ENCODE measurements at places on chromosomes 12 and 14.
A peak's percentile ranks its signal among the peaks of the same experiment; 100 is the strongest.

DNA sequence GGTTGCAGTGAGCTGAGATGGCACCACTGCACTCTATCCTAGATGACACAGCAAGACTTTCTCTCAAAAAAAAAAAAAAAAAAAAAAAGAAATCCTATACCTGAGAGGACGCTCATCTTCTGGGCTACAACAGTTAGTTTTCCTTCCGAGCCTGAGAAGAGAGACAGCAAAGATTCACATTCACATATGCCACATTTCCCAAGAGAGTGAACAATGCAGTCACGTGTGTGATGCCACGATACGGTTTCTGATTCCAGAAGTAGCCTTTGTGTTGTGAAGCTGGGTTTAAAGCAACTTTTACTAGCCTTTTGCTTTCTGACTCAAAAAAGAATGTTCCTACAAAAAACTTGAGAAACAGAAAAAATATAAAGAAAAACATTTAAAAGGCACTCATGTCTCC is 19.5 kb downstream of the GCN1 start:
- DNase-seq = no peak

DNA sequence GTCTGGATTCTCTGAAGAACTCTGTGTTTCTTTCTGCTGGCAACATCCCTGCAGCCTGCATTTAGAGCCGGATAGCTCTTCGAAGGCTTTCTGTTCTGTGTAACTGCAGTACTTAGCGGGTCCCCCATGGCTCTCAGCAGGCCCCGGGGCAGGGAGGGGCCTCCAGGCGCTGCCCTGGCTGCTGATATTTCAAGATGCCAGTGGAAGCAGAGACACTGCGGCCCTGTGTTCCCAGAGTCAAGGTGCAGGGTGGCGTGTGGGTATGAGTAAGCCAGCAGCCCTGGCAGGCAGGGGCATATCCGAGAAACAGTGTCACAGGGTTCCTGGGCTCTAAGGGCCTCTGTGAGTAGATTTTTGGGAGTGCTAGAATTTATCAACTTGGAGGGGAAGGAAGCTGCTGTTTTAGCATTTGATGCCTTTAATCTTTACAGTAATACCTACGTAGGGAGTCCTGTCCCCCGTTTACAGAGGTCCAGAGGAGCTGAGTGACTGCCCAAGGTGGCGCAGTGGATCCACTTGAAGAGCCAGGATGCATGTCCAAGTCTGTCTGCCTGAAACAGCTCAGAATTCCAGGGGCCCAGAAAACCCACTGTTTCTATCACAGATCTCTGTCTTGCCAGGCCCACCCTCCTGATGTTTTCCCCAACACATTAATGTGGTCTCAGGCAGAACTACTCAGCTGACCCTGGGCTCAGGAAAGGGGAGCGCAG is 16.2 kb downstream of the ESRRB start:
- no peak for DNase-seq

GRCh38 chr12:77025782-77026314 is 39.5 kb downstream of the E2F7 start:
- no peak for DNase-seq

DNA sequence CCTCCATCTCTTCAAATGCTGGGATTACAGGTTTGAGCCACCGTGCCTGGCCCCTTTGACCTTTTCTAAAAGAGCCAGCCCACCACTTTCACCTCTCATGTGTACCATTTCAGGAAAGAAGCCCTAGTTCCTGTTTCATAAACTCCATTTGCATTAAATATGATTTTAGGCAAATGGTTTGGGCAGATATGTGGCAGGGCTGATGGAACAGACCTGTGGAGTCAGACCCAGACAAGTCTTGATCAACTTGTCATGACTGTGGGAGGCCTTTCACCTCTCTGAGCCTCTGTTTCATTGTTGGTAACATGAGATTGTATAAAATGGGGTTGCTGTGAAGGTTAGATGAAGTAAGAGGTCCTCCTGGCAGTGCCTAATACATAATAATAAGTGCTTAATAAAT is 5.2 kb upstream of the MAP3K9 start:
- no peak for DNase-seq

DNA sequence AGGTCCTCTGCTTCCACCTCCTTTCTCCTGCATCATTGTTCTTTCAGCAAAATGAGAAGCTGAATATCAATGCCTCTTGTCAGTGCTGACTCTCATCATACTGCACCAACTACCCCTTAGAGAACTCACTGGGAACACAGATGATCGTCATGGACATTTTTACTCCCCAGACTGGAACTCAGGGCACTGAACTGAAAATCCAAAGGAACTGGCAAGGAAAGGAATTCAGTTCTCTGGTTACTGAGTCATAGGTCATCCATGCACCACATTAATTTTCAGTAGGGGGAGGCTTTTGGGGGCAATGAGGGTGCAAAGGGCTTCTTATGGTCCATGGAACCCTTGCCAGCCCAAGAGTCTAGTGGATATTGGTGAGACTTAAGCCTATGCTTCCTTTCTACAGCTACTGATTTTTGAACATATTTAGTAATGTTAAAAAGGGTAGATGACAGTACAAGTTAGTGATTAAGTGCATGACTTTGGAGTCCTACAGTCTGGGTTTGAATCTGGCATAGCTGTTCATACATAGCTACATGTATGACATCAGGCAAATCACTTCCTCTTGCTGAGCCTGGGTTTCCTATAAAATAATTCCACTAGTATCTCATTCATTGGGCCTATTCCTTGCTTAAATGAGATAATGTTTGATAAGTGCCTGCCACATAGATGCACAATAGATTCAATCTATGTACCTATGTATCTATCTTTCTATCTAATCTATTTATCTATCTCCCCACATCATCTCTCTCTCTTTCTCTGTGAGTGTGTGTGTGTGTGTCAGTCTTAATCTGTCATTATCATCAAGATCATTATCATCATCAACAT is 29.2 kb downstream of the BBS10 start:
- no peak for DNase-seq

DNA sequence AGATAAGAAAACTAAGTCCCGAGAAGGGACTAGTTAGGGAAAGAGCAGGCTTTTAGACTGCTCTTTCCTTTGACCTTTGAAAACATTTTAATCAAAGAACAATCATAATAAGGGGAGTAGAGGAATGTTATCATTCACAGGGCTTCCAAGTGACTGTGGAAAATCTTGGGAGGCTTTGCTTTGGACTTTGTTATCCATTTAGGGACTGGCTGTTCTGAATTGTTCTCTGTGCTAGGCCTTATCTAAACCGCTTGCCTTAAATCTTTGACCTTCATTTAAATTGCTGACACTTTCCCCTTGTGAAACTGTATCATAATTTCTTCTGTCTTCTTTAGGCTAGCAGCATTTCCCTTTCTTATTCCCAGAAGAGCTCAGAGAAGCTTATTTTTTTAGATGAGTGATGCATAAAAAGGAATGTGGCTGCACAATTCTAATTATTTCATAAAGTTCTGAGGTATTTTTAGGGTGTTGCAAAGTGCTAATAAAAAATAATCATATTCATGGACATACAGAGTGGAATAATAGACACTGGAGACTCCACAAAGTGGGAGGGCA is 9.5 kb upstream of the CALM1 start:
- no peak for DNase-seq

GRCh38 chr12:113391650-113392337 is 11.9 kb downstream of the SDS start:
- DNase-seq = no peak

DNA sequence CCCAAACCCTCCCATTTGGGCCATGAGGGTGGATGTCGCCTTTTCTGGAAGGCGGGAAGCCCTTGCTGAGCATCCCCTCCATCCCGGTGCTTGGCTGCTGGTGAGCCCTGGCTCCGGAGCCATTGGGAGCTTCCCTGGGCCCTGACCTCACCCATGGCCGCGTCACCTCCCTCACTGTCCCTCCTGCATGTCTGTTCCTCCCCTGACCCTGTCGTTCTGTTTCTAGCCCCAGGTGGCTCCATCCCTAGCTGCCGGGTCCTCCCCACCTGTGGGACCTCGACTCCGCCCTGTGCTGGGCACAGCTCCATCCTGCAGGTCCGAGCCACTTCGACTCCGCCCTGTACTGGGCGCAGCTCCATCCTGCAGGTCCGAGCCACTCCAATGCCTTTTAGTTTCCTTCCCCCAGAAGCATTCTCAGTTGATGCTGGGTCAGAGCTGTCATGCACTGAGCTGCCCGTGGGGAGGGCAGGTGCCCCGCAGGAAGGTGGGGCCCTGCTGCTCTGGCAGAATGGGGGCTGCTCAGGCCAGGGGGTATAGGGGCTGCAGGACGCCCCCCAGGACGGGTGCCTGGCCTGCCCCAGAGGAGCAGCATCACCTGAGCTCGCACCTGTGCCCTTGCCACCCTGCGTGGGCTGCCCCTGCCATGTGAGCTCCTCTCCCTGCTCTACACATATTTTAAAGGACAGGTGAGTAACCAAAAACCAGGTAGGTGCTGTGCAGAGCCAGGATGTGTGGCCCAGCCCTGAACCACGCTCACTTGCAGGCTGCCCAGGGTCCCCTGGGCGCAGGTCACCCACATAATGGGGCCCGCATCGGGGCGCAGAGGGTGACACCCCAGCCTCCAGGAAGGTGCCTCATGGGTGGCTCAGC is 19.0 kb downstream of the NOC4L start:
- peak; percentile 2 for DNase-seq

GRCh38 chr14:104889375-104889757 is 24.3 kb downstream of the CEP170B start:
- DNase-seq = no peak

GRCh38 chr14:55911776-55912175 is 206.4 kb upstream of the PELI2 start:
- DNase-seq = no peak

- no peak for DNase-seq
Measured at GRCh38 chr12:67455236-67455635, 186.1 kb downstream of the CAND1 start.
